Coronary artery (tissue), 2 donors: ENCODE measurements at places on chromosomes 7 and 10.

DNA sequence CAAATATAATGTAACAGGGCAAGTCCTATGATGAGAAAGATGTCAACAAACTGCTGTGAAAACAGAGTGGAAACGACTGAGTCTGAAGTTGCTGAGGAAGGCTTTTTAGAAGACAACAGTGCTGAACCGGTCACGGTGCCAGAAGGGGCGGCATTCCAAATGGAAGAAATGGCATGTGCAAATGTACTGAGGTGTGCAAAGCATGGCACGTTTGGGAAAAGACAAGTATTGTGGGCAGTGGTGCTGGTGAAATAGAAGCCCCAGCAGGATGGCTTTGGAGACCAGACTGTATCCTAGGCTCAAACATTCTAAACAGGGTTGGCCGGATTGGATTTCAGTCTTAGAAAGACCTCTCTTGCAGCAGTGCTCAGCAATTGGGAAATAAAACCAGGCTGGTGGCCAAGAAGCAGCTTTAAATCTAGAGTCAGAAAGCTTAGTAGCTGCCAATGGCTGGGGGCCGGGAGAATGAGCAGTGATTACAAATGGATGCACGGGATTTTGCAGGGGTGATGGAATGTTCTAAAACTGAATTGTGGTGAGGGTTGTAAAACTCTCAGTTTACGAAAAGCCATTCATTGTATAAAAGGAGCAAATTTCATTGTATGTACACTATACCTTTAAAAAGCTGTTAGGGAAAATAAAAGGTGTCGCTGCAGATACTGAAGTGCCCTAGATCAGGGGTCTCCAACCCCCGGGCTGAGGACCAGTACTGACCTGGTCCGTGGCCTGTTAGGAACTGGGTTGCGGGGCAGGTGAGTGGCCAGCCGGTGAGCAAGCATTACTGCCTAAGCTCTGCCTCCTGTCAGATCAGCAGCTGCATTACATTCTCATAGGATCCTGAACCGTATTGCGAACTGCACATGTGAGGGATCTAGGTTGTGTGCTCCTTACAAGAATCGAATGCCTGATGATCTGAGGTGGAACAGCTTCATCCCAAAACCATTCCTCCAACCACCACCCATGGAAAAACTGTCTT is 141.6 kb downstream of the HIBADH start:
- no peak for DNase-seq

DNA sequence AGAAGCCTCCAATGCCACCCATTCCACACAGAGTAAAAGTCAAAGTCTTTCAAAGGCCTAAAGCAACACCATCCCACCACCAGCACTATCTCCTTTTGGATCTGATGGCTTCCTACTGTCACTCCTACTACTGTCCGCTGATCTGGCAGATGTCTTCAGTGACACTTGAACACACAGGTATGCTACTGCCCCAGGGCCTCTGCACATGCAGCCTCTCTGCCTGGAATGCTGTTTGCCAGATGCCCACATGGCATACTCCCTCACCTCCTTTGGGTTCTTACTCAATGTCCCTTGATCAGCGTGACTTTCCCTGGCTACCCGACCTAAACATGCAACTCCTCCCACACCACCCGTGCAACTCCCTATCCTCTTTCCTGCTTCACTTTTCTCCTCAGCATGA is 512.4 kb downstream of the KCNMA1 start:
- DNase-seq = no peak

DNA sequence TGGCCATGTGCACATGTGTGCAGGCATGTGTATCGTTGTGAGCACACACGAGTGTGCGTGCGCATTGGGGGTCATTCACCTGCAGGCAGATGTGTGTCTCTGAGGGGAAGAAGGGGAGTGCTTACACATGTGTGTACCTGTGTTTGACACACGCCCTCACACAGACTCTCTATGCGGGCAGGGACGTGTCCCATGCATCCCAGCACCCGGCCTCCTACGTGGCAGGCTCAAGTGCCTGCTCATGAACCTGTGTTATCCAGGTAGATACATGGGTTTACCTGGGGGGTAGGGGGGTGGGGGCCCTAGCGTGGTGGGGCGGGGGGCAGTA is 18.6 kb downstream of the KCP start:
- DNase-seq = no peak

DNA sequence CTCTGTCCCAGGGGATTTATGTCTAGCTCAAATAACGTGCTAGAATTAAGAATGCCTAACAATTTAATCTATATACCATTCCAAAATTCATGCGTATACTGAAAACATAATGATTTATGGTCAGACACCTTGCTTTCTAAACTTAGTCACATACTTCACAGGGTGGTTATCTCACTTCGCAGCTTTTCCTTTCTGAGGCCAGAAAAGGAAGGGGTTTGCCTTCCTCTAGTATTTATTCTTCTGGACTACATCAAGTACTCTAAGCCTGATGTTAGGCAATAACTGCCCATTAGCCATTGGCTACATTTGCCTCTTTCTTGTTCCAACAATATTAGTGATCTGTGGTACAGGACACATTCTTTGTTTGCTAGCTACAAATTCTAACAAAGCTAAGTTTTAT is 72.6 kb upstream of the FHIP2A start:
- no peak for DNase-seq

DNA sequence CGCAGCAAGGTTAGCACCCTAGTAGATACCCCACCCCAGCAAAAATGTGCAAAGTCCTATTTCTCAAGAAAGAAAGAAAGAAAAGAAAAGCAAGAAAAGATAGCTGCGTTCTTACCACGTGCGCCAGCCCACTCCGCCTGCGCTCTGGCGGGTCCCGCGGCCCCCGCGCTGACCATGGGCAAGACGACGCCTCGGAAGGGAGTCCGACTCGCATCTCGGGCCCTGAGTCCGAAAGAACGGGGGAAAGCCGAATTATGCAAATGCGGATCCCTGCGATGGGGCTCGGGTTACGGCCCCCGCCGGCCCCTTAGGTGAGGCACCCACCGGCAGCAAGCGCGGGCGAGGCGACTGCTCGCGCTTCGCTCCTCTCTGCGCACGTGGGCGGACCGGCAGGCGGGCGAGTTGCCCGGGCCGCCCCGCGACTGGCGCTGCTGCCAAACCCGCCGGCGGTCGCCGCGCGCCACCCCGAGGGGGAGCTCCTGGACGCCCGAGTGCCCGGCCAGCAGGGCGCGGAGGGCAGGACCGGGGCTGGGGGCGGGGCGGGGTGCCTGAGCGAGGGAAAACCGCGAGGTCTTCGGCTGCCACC is 2.4 kb upstream of the EGR2 start:
- no peak for DNase-seq

DNA sequence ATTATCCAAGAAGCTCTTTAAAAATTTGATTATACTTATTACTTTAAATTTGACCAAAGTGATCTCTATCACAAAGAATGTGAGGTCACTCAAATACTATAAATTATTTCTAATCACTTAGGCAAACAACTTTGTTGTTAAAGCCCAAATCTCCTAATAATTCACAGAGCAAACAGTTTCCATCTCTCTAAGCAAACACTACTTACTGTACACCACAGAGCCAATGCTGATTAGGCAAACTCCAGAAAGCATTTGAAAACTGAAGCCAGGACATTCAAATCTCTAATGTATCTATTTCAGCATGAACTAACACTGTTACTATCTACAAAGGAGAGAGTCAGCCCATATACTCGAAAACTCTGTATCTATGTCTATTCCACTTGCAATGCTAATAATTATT is 107.1 kb downstream of the RNF32 start:
- DNase-seq = no peak

DNA sequence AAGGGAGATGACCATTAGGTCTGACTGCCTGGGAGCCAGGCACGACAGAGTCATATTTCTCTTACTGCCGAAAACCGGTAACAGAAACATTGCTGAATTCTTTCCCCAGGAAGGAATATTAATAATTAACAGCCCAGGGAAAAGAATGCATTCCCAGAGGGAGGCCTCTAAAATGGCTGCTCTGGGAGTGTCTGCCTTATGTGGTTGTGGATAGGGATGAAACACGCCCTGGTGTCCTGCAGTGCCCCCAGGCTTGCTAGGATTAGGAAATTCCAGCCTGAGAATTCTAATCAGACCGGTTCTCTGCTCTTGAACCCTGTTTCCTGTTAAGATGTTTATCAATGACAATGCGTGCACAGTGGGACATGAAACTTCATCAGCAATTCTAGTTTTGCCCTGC is 226.7 kb downstream of the GPAM start:
- DNase-seq = no peak

DNA sequence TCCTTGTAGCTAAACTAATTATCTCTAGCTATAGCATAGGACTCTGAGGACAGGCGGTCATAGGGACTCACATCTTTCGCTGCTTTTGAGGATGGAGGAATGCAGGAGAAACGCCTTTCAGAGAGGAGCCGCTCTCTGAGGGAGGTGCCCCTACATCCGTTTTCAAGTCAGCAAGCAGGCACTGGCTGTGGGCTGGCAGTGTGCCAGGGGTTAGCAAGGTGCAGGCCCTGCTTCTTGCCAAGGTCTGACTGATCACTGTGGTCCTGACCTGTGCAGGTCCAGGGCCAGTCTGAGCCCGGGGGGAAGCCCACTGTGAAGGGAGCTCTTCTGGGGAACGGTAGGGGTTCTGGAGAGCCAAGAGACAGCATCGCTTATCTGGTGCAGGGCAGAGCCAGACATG is 89.4 kb downstream of the SH3PXD2A start:
- DNase-seq = no peak

DNA sequence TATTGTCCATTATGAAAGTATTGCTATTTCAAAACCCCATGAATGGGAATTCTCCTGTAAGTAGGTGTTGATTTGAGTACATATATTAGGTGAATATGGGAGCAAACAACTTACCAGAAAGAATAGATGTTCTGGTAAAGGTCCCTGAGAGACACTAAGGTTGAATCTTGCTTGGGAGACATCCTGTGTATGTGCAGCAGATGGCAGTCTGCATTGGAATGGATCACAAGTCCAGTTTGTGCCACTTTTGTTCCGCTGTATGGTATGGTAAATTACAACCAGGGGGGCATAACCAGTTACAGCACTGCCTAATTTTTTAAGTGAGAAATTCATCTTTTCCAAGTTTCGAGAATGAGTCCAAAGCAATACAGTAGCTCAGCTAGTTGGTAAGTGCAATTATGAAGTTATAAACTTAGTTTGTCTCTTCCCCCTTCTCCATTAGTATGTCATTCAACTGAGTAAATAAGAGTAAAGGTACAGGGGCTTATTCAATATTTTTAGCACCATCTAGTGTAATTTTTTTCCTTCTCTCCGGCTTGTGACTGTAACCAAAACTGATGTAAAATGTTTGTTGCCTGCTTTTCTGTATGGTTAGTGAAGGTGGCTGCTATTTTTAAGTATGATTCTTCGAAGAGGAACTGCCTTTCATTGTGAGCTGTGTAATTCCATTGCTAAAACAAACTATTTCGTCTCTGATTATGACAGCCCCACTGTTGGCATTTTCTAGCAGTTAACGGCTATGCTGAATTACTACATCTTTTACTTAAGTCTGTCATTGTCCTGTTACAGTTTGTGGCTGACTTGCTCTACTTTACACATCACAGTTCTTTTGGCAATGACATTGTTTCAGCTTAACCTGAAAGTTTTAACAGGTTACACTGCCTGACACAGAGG is 2.8 kb downstream of the MCU start:
- no peak for DNase-seq

GRCh38 chr7:28301148-28301641 is 111.1 kb upstream of the CREB5 start:
- no peak for DNase-seq

DNA sequence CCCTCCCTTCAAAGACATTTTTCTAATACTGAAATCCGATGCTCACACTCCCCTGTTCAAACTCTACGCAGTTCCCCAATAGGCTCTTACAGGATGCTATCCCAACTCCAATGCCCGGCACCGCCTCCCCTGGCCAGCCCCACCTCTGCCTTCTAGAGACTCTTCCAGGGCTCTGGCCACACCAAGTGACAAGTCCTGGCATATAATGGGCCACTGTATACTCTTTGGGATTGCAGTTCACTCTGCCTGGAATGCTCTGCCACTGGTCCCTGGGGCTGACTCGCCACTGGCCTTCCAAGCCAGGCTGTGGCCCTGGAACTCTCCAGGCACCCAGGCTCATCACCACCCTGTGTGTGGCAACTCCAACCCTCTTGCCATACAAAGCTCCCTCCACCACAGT is 3.1 kb upstream of the BRI3 start:
- peak; percentile 69 for DNase-seq

- no peak for DNase-seq
Measured at GRCh38 chr10:130905921-130906320, 405.6 kb downstream of the TCERG1L start.
